Cardiac fibroblast (primary cell): ENCODE measurements at places on chromosomes 2 and 18.

GRCh38 chr2:20666304-20667150 is at the start of gene GDF7:
Gene GDF7 (plus strand): TSS chr2:20667144. CDS start chr2:20667240, 96 bp downstream.
- no peak for DNase-seq

- DNase-seq: no peak
Measured at GRCh38 chr2:135815269-135815668, 21.7 kb downstream of the LCT start.

DNA sequence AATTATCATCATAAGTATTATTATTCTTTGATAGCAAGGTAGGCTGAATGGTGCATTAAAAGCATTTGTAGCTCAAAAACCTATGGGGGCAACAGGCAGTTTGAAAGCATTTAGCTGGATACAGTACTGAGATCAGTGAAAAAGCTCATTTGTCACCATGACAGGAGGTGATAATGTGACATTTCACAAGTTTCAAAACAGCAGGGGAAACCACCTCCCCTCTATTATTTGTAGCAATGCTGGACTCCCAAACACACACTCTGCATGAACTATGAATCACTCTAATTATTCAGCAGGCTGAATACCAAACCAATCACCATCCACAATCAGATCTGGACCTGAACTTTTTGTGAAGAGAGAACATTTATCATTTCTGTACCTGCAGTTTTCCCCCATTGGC is 63.4 kb downstream of the MYO5B start:
- no peak for DNase-seq

GRCh38 chr2:129756276-129756675 is 223.2 kb upstream of the RAB6C start:
- DNase-seq: no peak

- DNase-seq: no peak
Measured at GRCh38 chr2:109415581-109416013, 198.2 kb downstream of the SEPTIN10 start.

GRCh38 chr2:224984637-224985036 is 57.6 kb downstream of the DOCK10 start:
- no peak for DNase-seq

DNA sequence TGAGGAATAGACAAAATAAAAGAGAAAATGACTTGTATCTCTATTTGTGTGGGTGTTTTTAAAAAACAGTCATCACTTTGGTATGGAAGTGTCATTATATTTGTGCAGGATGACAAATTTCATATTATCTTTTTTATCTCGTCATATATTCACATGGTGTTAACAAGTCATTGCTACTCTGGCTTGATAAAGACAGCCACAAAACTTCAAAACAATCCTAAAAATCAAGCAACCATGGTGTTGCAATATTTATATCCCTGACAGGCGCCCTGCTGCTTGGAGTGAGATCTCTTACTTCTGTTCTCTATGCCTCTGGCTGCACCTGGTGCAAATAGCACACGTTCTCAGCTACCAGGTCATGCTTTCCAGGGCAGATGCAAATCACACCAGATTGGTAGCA is 278.0 kb upstream of the EPHA4 start:
- DNase-seq: no peak

DNA sequence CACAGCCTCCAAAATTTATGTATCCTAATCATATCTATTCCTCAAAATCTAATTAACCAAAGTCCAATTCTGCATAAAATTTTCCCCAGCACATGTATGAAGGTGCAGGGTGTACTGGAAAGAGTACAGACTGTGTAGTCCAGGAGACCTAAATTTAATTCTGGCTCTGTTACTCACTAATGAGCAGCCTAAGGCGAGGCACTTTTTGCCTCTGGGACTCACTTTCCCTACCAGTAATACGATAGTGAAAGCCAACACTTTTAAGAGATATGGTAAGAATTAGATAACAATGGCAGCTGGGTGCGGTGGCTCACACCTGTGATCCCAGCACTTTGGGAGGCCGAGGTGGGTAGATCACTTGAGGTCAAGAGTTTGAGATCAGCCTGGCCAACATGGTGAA is 177.7 kb downstream of the PIEZO2 start:
- no peak for DNase-seq

DNA sequence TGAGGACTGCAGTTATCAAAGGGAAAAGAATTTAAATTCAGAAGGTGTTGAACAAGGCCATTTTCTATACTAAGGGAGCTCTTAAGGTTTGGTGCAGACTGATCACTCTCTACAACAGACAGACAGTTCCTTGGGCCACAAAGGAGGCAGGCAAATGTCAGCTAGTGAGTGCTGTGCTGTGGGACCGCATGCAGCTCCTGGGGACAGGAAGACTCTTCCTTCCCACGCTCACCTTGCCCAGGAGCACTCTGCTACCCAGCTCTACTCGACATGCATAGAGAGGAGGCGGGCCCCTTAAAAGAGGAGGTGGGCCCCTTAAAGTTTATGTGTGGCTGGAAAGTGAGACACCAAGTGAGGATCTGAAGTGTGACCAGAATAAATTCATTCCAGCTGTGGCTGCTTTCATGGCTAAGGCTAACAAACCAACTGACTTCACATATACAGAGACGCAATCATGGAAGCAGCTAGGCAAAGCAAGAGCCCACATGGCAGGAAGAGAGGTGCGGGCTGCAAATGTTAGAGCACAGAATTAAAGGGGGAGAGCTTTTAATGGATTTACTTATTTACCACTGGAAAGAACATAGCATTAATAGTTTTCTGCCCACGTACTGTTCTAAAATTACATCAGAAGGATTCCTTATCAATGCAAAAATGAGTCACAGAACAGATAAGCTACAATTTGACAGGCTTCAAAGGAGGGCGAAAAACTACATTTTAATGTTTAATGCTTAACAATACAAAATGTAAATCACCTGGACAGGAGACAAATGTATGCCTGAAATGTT is 101.4 kb upstream of the RNU4ATAC start:
- DNase-seq: peak; percentile 72

DNA sequence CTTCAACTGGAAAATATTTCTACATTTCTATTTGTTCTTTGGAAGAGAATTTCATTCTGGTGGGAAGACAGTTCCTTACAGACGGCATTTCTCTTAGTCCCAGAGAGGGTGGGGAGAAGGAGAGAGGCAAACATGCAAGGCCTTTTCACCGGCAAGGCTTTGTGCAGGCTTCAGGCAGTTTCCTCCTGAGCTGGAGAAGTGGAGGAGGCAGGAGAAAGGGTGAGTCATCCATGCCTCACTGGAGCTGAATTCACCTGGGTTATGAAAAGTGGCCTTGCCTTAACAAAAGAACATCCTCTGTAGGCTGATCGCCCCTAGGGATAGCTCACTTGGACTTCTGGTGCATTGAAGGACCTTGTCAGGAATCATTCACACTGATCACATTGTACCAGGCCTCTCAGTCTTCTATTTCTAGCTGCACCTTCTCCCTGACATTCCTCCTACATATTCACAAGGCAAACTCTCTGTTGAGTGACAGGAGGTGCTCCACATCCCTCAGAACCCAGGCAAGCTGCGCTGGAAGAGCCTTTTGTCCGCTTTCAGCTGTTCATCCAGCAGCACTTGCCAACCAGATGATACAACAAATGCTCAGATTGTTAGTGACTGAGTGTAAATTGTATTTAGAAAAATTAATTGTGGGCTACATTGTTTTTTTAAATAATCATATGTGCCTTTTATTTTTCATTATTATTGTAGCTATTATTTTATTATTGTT is 796.1 kb downstream of the DCDC2C start:
- no peak for DNase-seq

- no peak for DNase-seq
Measured at GRCh38 chr2:202750763-202751427, 116.1 kb downstream of the FAM117B start.

- no peak for DNase-seq
Measured at GRCh38 chr2:219228911-219229304, 528 bp downstream of the ATG9A start.

DNA sequence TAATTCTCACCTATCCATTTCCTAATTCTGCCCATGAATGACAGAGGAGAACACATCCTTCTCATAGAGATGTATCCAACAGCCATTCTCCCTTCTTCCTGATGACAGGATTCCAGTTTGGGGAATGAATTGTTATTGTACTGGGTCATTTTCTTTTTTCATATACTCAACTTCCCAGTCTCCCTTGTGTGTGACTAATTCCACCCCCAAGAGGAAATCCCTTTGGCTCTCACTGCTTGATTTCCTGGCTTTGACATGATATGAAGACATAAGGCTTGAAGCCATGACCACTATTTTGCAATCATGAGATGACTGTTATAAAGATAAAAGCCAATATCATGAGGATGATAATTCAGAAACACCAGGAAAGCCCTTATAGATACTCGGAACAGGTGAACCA is 384.7 kb upstream of the ACVR2A start:
- peak; percentile 72 for DNase-seq

- DNase-seq: peak; percentile 82
Measured at GRCh38 chr2:37920570-37920969, 4.5 kb upstream of the RMDN2 start.

DNA sequence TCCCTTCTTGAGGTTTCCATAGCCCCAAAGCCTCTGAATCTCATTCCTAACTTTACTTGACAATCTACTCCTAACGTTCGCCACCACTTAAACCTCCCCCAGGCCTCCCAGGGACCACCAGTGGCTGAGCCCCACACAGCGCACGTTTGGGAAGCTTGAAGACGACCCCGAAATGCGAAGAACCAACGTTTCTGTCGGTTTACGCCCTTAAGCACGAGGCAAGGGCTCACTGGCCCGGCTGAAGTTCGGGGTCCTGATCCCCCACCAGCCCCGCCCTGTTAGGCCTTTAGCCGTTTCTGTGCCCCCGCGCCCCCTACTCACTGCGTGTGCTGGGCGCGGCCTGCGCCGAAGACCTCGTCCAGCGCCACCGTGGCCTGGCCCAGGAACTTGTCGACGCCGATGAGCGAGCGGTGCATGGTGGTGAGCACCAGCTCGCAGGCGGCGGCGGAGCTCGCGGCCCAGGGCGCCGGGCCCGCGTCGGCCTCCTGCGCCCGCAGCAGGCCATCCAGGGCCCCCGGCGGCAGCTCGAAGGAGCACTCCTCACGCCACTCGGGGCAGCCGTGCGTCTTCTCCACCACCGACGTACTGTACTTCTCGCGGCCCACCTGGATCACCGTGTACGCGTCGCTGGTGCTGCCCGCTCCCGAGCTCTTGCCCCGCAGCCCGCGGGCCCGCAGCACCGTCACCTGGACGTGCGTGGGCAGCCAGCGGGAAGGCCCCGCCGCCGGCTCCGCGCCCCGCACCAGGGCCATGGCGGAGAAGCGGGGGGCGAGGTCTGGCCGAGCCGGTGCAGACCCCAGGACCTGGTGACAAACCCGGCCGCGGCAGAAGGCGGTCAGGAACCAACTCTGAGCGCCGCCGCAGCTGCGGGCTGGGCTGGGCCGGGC is 479 bp downstream of the RAB11FIP5 start:
- peak; percentile 57 for DNase-seq

DNA sequence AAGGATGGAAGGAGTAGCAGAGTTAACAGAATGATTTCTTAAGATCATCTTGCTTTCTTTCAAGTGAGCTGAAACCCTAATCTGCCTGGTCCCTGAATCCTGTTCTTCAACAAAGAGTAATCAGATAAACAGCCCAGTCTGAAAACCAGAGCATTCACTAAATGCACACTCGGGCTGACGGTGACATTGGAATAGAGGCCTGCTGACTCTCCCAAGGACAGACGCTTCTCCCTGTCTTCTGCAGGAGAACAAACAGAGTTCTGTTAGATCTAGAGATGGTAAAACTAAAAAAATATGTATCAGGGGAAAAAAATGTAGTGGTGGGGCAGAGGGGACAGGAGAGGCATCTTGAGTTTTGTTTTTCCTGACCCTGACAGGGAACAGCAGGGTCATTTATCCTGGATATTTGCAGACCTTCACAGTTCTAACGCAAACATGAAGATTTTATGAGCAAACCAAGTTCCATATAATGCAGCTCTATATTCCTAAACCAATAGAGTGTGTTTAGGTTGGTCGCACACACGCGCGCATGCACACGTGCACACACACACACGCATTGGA is 7.3 kb downstream of the MATN3 start:
- no peak for DNase-seq

GRCh38 chr2:203988500-203989260 is 52.1 kb downstream of the ICOS start:
- no peak for DNase-seq

DNA sequence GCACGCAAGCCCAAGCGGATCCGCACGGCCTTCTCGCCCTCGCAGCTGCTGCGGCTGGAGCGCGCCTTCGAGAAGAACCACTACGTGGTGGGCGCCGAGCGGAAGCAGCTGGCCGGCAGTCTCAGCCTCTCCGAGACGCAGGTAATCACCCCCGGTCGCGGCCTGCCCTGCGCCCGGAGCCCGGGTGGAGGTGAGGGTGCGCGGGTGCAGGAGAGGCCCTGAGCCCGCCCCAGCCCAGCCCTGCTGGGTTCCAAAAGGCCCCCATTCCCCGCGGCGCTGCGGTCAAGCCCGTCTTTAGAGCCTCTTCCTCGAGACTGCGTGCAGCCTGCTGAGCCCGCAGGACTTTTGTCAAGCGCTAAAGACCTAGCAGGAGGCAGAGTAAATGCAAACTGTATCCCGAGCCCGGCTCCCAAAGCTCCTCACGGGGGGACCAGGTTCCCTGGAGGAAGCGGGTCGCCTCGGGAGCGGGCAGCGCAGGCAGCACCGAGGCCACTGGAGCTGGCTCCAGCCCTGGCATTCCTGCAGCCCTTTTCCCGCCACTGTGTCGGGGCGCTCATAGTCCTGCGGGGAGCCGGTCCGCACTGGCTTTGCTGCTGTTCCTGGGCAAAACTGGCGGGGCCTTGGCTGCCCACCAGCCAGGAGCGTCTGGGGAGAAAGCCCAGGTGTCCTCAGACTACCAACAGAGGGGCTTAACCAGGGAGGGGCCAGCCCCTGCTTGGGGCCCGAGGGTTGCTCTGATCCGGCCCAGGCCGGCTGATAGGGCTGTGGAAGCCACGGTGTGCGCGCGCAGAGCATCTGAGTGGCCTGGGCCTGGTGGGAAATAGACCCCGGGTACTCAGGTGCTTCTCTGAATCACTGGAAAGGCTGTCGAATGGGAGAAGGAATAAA is 7.3 kb downstream of the EMX1 start:
- DNase-seq: no peak

- DNase-seq: peak; percentile 51
Measured at GRCh38 chr18:55988537-55988936, 400.5 kb upstream of the TCF4 start.

DNA sequence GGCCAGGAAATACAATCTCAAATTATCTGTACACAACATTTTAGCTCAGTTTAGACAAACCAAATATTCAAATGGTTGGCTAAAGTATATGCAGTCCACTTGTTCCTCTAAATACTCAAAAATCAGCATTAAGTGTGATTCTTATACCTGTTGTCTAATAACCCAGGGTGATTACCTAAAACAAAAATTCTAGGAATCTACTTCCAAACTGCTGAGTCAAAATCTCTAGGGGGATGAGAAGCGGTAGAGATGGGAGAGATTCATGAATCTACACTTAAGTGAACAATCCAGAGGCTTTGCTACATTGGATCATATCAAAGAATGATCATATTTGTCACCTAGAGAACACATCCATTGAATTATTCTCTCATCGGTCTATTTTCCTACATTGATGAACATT is 420.9 kb upstream of the PKDCC start:
- no peak for DNase-seq

DNA sequence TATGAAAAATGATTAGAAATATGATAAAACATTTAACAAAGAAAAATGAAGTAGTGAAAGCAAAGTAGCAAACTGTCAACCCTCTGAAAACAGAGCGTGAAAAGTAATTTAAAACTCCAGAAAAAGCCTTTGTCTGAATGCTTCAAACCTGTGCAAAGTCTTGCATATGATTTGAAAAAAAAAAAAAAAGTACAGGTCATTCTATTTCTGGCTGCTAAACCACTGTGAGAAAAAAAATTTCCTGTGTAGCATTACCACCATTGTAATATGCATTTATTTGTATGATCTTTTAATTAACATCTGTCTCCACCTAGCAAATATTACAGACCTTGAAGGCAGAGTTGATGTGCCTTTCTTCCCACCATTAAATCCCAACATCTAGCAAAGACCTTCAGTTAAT is 82.1 kb upstream of the CCDC68 start:
- no peak for DNase-seq
